Activated T-helper 1 cell treated with anti-CD3 and anti-CD28 coated beads, Interleukin-2, amount 50 U/mL, for 16 hours (primary cell): ENCODE measurements at places on chromosomes 6 and 20.

- DNase-seq: no peak
Observed at GRCh38 chr6:77656999-77657764, 4.3 kb downstream of the MEI4 start.

DNA sequence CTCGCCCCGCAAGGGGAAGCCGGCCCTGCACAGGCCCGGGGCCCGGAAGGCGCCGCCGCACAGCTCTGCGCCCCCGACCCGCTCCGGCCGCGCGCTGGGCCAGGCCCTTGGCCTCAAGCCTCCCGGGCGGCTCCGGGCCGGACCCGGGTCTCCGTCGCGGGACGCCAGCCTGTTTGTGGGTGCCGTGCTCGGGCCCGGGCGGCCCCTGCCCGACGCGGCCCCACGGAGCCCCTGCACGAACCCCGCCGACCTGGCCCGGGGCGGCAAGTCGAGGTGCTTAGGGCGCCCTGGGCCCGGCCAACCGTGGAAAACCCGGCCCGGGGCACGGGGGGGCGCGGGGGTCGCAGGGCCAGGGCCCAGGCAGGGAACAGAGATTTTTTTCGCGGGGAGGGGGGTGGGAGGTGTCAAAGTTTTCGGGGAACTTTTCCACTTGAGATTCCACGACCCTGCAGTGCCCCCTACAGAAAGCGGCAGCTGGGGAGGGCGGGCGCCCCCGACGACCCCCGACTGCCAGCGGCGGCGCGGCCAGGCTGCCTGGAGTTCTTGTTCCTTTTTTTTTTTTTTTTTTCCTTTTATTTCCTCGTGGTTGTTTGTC is 805 bp upstream of the STX16 start:
- DNase-seq: peak; percentile 18

DNA sequence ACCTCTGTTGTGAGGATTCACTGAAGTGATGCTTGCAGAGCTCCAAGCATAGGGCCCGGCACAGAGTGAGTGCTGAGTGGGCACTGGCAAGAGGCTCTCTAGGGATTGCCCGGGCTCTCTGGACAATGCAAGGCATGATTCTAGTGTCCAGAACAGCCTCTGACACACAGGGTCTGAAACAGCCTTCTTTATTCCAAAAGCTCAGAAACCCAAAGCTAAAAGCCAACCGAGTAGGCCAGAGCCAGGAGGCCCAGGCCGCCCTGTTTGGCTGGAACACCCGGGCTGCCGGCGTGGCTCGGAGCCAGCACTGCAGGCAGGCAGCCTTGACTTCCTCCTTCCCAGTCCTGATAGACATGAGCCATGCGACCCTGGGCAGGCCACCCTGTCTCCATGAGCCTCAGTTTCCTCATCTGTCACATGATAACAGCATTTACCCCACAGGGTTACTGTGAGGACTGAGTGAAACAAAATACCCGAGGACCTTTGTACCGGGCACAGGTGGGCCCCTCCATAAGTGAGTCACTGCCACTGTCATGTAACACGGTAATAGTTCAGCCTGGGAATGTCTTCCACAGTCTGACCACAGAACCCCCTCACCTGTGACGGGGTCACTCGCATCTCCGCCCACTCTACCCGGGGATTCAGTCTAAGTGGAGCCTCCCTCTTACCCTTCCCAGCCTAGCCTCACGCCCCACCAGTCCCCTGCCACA is 51.5 kb downstream of the PTPRT start:
- DNase-seq: no peak

DNA sequence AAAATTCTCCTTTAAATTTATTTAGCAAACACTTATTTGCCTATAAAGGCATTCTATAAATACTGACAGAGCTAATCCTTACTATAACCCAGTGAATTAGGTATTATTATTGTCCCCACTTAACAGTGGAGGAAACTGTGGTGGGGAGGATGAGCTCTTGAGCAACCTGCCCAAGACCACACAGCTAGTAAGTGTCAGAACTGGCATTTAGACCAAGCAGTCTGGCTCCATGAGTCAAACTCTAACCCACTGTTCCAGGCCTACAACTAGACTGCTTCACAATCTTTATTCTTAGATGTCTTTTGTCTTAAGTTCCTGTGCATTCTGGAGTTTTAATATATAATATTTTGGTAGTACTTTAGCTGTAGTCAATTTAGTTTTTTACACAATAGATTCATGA is 530.8 kb downstream of the BCKDHB start:
- no peak for DNase-seq

GRCh38 chr6:103344554-103345163 is 1515.1 kb downstream of the HACE1 start:
- no peak for DNase-seq

GRCh38 chr6:88000713-88001112 is 46.9 kb upstream of the SPACA1 start:
- DNase-seq: no peak

- DNase-seq: no peak
Observed at GRCh38 chr20:36497856-36498255, 43.5 kb upstream of the MYL9 start.

DNA sequence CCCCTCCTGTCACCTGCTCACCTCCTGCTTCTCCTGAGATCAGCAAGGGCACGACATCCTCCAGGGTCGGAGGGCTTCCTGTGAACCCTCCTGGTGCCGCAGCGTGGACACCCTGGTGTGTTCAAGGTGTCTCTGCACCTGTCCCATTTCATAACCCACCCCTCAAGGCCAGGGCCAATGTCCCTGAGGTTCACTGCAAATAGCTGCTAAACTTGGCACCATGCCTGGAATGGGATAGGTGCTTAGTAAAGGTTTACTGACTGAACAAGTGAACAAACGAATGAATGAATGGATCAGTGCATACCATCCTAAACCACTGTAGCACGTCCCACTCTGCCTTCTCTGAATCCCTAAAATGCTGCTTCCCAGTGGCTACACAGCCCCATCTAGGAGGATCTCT is 35.0 kb downstream of the SIRPA start:
- DNase-seq: no peak

- DNase-seq: no peak
Observed at GRCh38 chr20:61643656-61644377, 391.8 kb downstream of the CDH4 start.

DNA sequence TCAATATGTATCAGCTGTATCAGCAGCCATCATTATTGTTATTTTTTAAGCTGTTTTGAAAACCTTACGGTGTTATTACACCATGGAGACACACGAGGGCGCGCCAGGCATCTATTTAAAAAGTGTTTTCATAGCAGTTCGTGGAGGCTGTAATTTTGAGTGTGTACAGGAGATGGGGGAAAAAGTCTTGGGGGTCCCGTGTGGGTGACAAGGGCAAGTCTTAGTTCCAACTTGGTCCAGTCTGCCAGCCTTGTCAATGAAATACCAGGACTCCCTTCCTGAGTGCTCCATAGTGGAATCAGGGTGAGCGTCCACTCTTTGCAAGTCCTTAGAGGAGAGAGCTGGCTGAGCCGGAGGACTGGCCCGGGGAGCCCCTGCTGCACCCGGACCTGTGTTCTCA is 43.3 kb downstream of the SLC2A10 start:
- DNase-seq: peak; percentile 12

- no peak for DNase-seq
Observed at GRCh38 chr6:160122744-160123143, 1.1 kb downstream of the SLC22A1 start.

- DNase-seq: no peak
Observed at GRCh38 chr6:170283212-170284081, 7.4 kb downstream of the DLL1 start.

DNA sequence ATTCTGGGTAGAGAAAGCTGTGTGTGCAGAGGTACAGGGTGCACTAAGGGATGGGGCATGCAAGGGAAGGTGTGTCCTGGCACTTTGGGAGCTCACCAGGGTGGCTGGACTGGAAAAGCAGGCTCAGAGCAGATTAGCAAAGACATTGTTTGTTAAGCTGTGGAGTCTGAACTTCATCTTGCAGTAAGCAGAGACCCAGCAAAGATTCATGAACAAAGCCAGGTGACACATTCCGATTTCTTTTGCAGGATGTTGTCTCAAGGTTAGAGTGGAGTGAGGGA is 28.8 kb downstream of the DUSP22 start:
- no peak for DNase-seq

DNA sequence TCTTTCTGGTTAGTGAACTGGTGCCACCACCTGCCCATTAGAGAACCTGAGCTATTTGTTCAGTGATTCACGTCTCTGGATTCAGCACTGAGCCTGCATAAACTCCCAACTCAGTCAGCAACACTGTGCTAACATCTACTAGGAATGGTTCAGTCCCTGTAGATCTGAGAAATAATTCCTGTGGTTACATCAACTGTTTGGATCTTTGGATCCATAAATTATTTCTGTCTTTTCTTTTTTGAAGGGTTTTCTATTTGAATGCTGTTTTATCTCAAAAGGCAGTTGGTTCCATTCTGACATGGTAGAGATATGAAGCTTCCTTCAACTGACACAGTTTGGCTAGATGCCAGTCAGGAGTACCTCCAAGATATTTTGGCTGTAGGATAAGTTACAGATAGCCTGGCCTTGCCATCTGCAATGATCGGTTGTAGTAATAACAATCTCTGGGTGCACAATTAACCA is 125.9 kb downstream of the TRMT11 start:
- DNase-seq: no peak

DNA sequence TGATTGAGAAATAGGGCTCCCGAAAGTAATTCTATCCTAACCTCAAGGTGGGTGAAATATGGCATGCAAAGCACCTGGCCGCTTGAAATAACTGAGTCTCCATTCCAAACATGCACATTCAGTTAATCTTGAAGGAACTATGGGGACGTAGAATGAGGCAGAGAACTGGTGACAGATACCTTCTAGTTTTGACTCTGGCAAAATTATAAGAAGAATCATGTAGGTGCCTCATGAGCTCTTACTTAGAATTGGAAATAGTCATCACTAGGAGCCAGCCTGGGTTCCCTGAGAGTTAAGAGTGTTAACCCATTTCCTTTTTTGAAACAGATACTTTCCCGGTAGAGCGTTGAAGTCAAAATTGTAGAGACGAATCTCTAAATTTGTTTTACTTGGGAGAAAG is 49.3 kb downstream of the RPF2 start:
- DNase-seq: no peak

DNA sequence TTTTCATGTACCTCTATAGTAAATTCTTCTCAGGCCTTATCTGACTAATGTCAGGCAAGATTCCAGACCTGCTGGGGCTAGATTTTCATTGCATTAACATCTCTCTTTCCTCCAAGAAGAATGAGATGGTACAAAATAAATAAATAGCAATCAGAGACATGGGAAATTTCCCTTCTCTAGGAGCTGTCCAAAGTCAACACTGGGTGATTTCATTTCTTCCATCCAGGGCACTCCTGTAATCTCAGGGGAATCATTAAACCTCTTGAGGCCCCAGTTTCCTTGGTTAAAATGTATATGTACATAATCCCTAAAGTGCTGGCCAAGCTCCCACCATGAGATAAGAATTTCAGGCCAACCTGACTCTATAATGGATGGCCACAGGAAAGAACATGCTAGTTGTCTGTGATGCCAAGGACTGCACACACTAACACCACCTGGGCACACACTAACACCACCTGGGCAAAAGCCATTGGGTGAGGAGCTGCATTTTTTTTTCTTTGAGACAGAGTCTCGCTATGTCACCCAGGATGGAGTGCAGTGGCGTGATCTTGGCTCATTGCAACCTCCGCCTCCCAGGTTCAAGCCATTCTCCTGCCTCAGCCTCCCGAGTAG is 912 bp downstream of the IL17F start:
- DNase-seq: no peak

DNA sequence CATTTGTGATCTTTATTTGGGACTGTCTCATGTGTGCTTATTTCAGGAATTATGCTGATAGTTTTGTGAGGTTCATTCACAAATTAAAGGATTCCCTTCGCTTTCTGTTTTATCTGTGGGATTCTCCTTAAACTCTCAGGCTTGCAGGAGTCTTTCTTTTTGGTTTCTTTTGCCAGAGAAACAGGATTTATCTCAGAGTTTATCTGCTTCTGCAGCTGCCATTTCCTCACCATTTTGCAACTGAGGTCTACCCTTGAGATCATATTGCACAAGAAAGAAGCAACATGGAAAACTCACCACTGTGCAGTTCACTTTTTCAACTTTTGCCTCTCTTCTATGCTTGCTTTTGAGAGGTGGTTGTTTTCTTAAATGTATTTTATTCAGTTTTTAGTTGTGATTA is 201.0 kb downstream of the PRL start:
- no peak for DNase-seq

- DNase-seq: no peak
Observed at GRCh38 chr6:15299430-15300131, 53.7 kb downstream of the JARID2 start.

- no peak for DNase-seq
Observed at GRCh38 chr6:69957985-69958559, 91.7 kb downstream of the COL19A1 start.

- no peak for DNase-seq
Observed at GRCh38 chr6:41509580-41509979, 36.6 kb upstream of the FOXP4 start.

DNA sequence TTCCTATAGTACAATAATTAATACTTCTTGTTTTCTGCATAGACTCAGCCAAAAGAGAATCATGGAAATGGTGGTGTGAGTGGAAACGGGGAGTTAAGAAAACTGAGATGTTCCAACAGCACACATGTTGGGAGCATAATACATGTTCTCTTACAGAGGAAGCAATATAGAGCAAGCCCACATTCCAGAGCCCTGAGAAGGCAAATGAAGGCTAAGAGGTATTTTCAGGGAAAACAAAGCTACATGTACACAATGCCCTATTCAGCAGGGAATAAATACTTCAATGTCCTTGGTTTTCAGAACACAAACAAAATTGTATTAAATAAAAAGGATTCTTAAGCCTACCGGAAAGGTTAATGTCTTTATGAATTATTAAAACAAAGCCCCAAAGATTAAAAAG is 35.1 kb upstream of the SMIM8 start:
- no peak for DNase-seq

DNA sequence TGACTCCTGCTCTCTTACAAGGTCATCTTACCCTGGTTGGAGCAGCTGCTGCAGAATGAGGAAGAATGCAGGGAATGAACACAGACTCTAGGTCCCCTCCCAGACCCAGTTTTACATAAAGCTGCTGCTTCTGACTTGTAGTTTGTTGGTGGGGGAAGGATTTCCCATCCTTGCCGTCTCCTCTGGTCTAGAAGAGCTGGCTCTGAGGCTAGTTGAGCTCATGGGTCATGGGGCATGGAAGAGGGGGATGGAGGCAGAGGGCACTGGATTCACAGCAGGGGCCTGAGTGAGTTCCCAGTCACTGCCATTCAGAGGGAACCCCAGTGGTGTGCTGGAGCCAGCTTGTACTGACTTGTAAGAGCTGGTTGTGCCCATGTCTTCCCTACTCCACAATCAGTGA is 9.2 kb upstream of the GUCA1A start:
- DNase-seq: no peak

DNA sequence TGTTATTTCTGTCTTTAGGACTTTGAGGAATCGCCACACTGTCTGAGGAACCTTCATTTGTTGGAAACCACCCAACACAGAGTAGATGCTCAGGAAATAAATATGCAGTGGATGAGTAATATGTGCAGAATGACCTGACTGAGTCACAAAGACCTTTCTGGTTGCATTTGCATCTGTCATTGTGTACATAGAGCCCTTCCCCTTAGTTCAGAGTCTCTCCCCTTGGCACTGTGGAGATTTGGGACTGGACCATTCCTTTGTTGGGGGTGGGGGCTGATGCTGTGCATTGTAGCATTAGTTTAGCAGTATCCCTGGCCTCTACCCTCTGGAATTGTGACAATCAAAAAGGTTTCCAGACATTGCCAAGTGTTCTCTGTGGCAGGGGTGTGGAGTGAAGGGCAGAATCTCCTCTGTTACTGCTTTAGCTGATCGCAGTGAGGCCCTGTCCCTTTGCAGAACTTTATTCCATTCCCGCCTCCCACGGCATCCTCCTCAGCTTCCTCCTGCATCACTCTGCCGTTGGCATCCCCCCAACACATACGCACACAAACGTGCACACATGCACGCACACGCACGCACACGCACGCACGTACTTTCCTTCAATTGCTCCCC is 64.5 kb downstream of the EYA2 start:
- DNase-seq: no peak
